ENCODE measurements at places on chromosomes 5 and 9.

DNA sequence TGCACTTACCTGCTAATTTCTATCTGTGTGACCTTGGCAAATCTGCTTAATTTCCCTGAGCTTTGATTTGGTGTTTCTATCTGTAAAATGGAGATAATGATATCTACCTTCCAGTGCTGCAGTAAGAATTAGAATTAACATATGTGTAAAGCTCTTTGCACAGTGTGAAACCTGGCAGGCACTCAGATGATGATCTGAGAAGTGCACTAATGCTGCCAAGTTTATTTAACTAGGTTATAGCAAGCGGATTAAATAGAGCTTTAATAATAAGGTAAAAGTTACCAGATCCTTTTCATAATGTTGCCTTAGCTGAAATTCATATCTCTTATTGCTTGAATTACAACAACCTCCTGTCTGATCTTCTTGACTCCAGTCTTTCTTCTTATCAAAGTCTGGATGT, 315.3 kb upstream of the CD180 start:
- H3K4me3 ChIP-seq = no peak overlapping the region
- no peak overlapping the region for H3K27ac ChIP-seq
- H3K36me3 ChIP-seq = no peaks in the 10 kb centered on the region
- H3K27me3 ChIP-seq = peaks cover 1% of the 10 kb centered on the region

DNA sequence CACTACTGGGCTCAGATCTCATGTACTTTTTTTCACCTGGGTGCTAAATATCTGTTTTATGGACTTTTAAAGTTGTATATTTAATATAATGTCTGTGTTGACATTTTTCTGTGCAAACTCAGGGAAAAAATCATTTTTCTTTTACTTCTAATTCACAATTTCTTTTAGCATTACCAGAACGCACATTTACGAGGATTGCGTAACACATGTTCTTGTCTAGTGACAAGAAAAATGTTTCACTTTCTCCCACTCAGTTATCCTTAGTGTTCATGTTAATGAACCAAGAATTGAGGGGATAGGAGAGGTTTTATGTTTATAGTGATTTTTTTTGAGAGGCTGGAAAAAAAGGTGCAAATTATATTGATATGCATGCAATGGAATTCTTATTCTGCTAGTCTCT, 86.3 kb upstream of the PJA2 start:
- H3K27me3 ChIP-seq = peaks cover 8% of the 10 kb centered on the region
- H3K4me3 ChIP-seq = no peak overlapping the region
- H3K4me1 ChIP-seq = no peaks in the 10 kb centered on the region

GRCh38 chr5:98050583-98050982, 722.9 kb upstream of the RGMB start:
- no peaks in the 10 kb centered on the region for H3K27me3 ChIP-seq
- no peak for ATAC-seq
- no peak overlapping the region for H3K4me3 ChIP-seq

DNA sequence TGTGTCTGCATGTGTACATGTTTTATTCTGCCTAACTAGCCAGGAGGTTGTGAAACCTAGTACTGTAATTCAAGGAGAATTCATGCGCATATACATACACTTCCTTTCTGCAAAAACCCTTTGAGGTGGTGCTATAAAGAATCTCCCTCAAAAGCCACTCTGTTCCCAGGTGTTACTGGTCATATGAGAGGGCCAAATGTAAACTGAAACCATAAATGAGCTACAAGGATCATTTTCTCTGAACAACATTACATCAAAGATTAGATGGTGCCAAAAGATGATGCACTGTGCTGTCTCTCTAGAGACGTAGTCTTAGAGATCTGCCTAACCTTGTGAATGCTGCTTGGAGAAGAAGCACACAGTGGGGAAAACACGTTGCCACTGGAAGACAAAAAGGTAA, 15.7 kb downstream of the NREP start:
- H3K4me3 ChIP-seq = no peak overlapping the region
- no peak overlapping the region for H3K27ac ChIP-seq
- no peaks in the 10 kb centered on the region for H3K27me3 ChIP-seq
- no peak for ATAC-seq
- H3K4me1 ChIP-seq = no peaks in the 10 kb centered on the region

DNA sequence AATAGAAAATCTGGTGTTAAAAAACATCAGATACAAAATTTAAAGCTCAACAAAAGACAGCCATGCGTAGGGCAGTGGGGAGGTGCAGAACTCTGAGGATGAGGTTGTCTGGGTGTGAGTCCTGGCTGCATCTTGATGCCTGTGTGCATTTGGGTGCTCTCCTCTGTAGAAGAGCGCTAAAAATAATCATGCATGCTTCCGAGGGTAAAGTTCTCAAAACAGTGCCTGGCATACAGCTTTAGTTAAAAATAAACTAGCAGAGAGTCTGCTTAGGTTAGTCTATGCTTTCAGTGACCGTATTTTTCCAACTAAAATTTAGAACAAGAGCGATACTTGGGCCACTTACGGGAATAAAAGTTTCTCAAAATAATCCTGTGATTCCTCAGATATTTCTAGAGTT, 55.5 kb upstream of the SPATA31C2 start:
- H3K4me1 ChIP-seq = no peaks in the 10 kb centered on the region
- no peak overlapping the region for H3K4me3 ChIP-seq
- ATAC-seq = no peak

DNA sequence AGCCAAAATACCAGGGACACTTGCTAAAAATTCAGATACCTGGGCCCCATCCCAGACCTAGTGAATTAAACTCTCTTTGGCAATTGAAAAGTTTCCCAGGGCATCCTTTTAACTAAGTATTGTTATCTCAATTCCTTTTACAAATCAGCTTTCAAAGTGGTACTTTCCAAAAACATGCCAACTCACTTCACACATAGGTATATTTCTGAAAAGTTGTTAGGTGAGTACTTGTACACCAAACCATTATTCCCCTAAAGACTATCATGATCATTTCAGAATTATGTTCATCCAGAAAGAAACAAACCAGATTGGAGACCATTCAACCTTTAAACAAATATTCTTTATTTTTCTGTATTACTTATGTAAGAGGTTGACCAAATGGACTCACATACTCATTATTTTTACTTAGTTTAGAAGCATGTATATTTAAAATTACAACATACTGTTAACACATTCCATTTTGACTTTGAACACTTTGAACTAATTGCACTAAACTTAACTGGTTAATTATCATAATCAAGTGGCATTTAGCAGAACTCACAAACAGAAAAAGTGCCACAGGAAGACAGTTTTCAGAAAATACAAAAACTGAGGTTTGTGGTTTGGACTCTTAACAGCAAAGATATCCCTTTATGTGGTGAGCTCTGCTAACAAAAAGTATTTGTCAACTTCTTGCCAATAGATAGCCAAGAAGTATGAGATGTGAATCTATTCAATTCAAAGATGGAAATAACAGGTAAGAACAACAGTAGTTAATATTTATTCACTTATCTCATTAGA, 40.7 kb downstream of the KIAA0825 start:
- H3K27me3 ChIP-seq = no peaks in the 10 kb centered on the region
- H3K4me1 ChIP-seq = peaks cover 21% of the 10 kb centered on the region
- peak; percentile 53 for ATAC-seq
- no peaks in the 10 kb centered on the region for H3K36me3 ChIP-seq
- no peak overlapping the region for H3K27ac ChIP-seq

- ATAC-seq = no peak
- H3K27ac ChIP-seq = no peak overlapping the region
- no peaks in the 10 kb centered on the region for H3K4me1 ChIP-seq
These were observed 1043.4 kb upstream of the CDH10 start for GRCh38 chr5:25688156-25688555.

GRCh38 chr5:61496446-61496845, 164.4 kb downstream of the ZSWIM6 start:
- no peaks in the 10 kb centered on the region for H3K4me1 ChIP-seq
- no peak for ATAC-seq
- H3K27ac ChIP-seq = no peak overlapping the region
- H3K4me3 ChIP-seq = no peak overlapping the region

DNA sequence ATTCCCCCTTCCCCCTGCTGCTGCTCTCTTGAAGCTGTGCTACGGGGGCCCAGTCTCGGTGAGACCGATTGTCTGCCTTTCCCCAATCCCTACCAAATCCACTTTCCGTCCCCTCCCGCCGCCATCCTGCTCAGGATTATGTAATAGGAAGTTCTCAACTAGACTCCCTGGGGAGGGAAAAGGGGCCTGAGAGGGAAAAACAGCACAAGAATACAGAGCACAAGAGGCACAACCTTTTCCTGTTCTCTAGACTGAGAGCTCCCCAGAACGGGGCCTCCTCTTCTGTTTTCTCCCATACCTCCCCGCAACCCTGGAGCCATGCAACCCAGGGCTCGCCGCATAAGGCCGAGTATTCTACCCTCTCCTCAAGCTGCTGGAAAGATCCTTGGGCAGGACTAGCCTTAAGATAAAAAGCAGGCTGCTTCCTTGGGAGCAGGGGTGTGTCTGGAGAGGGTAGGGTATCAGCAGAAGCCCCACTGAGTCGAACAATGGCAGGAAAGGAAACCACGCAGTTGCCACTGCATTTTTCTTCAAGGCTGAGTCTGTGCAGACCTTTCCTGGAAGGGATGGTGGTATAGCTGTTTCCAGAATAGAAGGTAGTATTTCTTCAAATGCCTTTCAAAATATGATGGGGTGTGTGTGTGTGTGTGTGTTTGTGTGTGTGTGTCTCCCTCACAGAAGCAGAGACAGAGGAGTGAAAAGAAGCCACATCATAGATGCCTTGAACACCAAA, 12.9 kb downstream of the MYORG start:
- H3K36me3 ChIP-seq = peaks cover 10% of the 10 kb centered on the region
- H3K27ac ChIP-seq = no peak overlapping the region

DNA sequence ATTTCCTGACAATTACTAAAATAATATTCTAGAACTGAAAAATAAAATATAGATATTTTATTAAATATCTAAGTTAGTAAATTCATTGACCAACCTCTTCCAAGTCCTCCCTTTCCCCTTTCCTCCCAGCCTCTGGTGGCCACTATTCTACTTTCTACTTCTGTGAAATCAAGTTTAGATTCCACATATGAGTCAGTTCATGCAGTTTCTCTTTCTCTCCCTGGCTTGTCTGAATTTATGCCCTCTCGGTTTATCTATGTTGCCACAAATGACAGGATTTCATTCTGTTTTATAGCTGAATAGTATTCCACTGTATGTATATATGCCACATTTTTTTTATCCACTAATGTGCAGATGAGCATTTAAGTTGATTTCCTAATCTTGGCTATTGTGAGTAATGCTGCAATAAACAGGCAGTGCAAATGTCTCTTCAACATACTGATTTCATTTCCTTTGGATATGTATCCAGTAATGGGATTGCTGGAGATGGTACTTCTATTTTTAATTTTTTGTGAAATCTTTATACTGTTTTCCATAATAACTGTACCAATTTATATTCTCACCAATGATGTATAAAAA, 52.3 kb downstream of the WDR36 start:
- no peaks in the 10 kb centered on the region for H3K36me3 ChIP-seq
- no peaks in the 10 kb centered on the region for H3K27me3 ChIP-seq
- peaks cover 10% of the 10 kb centered on the region for H3K4me1 ChIP-seq
- ATAC-seq = no peak
- H3K27ac ChIP-seq = no peak overlapping the region

GRCh38 chr5:140345919-140346347, 470 bp downstream of the HBEGF start:
- H3K36me3 ChIP-seq = no peaks in the 10 kb centered on the region
- peak overlapping the region; percentile 77 for H3K4me3 ChIP-seq
- no peaks in the 10 kb centered on the region for H3K27me3 ChIP-seq

- H3K36me3 ChIP-seq = no peaks in the 10 kb centered on the region
- H3K27ac ChIP-seq = no peak overlapping the region
- peaks cover 45% of the 10 kb centered on the region for H3K4me1 ChIP-seq
- no peak for ATAC-seq
- H3K4me3 ChIP-seq = no peak overlapping the region
These were observed 96.1 kb upstream of the IER5L start for GRCh38 chr9:129273941-129274684.

- peaks cover 7% of the 10 kb centered on the region for H3K4me1 ChIP-seq
- ATAC-seq = peak; percentile 89
- no peaks in the 10 kb centered on the region for H3K27me3 ChIP-seq
- H3K36me3 ChIP-seq = peaks cover 17% of the 10 kb centered on the region
These were observed 285.0 kb downstream of the RFX3 start for GRCh38 chr9:3240656-3241268.

GRCh38 chr5:27026801-27027200, 11.6 kb downstream of the CDH9 start:
- H3K36me3 ChIP-seq = no peaks in the 10 kb centered on the region
- H3K27ac ChIP-seq = no peak overlapping the region
- no peaks in the 10 kb centered on the region for H3K27me3 ChIP-seq
- no peaks in the 10 kb centered on the region for H3K4me1 ChIP-seq
- H3K4me3 ChIP-seq = no peak overlapping the region
- ATAC-seq = no peak

DNA sequence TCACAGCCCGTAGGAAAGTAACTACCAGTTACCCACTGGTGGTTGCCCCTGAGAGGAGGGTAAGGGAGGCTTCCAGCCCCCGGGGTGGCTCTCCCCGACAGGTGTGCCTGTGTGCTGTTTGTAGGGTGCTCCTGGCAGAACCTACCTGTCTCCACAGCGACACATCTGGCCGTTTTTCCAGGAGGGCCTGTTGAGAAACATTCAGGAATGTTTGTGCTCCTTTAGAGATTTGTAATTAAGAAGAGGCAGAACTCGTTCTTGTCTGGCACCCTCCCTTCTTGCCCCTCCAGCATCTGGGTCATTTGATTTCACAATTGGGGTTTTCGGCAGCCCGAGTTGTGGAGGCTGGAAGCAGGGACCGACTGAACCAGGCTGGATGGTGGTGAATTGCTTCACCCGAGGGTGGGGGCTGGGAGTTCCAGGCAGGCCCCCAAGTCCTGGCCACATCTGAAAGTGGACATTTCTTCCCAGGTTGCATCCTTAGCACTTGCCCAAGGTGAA, 74.2 kb downstream of the WWC1 start:
- H3K4me3 ChIP-seq = no peak overlapping the region
- no peaks in the 10 kb centered on the region for H3K27me3 ChIP-seq
- ATAC-seq = no peak
- no peaks in the 10 kb centered on the region for H3K4me1 ChIP-seq

- no peaks in the 10 kb centered on the region for H3K27me3 ChIP-seq
- H3K4me1 ChIP-seq = no peaks in the 10 kb centered on the region
- no peak overlapping the region for H3K4me3 ChIP-seq
- no peak for ATAC-seq
- no peaks in the 10 kb centered on the region for H3K36me3 ChIP-seq
- H3K27ac ChIP-seq = no peak overlapping the region
These were observed 173.0 kb upstream of the DAPK1 start for GRCh38 chr9:87324613-87325194.

DNA sequence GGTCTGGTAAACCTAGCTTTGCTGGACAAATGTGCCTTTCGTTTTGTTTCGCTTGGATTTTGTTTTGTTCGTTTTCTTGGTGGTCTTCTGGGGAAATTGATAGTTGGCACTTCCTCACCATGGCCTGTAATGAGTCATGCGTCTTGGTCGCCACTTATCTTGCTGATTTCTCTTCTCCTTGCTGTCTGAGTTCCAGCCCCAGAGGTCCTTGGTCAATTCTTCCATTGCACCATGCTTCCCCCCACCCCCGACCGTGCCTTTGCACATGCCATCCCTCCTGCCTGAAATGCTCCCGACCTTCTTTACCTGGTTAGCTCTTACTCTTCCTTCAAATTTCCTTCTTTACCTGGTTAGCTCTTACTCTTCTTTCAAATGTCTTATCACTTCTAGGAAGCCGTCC, 168.7 kb upstream of the MSX2 start:
- no peak overlapping the region for H3K27ac ChIP-seq
- no peaks in the 10 kb centered on the region for H3K27me3 ChIP-seq
- H3K4me1 ChIP-seq = no peaks in the 10 kb centered on the region
- no peak overlapping the region for H3K4me3 ChIP-seq
- H3K36me3 ChIP-seq = no peaks in the 10 kb centered on the region
- ATAC-seq = no peak

GRCh38 chr5:173789031-173789920, 98.9 kb upstream of the CPEB4 start:
- H3K36me3 ChIP-seq = no peaks in the 10 kb centered on the region
- H3K27me3 ChIP-seq = no peaks in the 10 kb centered on the region
